Activated CD4-positive, alpha-beta T cell treated with anti-CD3 and anti-CD28 coated beads, Interleukin-2, amount 50 U/mL, for 48 hours (primary cell): ENCODE measurements at places on chromosomes 11 and 22.

DNA sequence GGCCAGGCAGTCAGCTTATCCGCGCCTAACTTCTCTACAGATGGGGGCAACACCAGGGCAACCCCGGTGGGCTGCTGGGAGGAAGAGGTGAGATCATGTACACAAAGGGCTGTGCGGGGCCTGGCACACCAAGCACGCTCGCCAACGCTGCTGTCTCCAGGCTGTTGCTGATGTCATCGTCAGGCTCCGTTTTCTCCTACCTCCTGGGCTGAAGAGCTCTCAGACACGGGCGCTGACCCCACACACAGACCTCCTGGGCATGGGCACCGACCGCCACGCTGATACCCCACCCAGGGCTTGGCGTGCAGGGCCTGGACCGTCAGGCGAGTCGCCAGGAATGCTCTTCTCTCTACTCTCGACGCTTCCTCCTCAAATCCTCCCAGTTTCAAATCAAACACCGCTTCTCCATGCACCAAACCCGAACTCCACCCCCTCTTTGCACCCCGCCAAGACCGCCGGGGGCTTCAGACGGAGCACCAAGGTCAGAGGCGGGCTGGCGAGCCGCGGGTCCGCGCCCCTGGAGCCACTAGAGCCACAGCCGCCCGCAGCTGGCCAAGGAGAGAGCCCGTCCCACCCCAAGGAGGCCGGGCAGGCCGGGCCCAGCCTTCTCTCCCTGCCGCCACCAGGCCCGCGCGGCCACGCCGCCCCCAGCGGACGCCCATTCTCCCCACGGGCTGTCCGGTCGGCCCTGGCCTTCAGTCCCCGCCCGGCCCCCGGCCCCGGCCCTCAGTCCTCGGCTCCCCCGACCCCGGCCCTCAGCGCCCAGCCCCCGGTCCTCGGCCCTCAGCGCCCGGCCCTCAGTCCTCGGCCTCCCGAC, 772 bp downstream of the SBF1 start:
- peak; percentile 56 for DNase-seq

- no peak for DNase-seq
Observed at GRCh38 chr11:118537409-118537980, 6.5 kb downstream of the TMEM25 start.

DNA sequence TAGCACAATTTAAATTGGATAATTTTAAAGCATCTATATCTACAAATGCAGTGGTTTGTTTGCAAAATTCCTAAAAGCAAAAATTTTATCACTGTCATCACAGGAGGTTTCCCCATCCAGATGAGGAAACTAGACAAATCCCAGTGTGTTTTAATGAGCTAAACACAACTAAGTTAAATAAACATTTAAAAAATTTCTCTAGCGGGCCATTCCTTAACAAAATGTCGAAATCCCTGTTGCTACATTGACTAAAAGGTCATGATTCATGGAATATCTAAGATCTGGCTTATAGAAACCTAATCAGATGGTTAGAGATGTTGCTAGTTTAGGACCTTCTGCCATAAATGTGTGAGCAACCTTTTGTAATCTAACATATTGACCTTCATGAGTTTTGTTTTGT, 107.3 kb upstream of the BDNF start:
- no peak for DNase-seq

DNA sequence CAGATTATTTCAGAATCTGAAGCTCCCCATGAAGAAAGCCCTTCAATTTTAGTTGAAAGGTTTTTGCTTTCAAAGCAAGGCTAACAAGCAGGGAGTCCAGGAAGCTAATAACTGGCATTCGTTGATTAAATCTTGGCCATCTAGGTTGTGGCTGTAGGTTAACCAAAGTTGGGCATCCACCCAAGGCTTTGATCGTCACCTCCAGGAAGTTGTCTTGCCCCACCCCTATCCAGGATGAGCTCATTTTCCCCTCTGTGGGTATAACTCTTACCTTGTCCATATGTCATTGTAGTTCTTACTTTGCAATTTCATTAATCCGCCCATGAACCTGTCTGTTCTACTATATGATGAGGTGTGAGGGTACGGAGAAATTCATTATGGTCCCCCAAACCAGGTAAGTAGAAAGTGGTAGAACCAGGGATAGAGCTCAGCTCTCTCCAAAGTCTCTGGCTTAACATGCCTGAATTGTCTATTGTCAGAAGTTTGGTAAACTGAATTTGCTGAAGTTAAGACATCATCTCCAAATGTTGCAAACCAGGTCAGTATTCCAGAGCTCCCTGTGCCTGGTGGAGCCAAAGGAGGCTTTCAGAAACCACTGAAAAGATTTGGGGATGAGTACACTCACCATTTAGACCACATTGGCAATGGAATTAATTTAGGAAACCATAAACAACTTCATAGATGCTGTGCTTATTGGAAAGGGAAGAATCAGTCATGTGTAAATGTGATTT, 97.1 kb downstream of the CD44 start:
- peak; percentile 74 for DNase-seq

DNA sequence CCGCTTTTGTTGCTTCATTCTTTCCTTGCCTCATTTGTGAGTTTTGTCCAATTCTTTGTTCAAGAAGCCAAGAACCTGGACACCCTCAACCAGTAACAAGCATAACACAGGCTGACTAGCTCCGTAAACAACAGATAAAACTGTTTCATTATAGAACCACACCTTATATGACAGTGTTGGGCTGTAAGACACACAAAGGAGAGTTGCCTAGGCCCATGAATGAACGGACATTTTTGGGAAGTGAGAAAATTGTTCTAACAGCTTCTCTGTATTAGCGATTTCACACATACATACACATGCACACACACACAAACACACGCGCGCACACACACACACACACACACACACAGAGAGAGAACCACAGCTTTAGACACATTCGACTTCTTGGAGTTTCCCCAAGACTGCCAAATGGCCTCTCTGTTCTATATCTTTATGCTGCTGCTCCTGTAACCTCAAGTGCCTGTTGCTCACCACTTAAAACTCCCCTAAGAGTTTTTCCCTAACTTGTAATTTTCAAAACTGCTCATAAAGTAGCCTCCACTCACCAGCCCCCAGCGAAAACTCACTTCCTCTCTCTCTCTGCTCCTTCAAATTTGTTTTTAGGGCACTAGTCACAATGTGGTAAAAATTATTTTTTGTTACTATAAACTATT, 35.9 kb downstream of the CTSC start:
- no peak for DNase-seq

- DNase-seq: no peak
Observed at GRCh38 chr22:24437741-24438328, 10.4 kb downstream of the ADORA2A start.

- DNase-seq: no peak
Observed at GRCh38 chr11:5151713-5152153, 2.8 kb downstream of the OR52A1 start.

DNA sequence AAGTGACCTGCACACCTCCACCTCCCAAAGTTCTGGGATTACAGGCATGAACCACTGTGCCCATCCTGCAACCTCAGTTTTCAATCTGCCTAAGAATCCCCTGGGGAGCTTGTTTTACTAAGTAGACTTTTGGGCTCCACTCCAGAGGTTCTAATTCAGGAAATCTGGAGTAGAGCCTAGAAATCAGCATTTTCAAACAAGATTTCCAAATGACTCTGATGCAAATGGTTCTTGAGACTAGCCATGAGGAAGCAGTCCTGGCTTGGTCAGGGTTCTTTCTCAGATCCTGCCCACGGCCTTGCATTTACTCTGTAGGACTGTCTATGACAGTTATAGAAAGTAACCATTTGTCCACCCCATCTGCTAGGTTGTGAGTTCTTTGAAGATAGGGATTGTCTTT, 1.6 kb upstream of the KCNE3 start:
- no peak for DNase-seq

- DNase-seq: no peak
Observed at GRCh38 chr11:95232666-95233065, 1.7 kb upstream of the SESN3 start.

GRCh38 chr11:68958211-68958610, 22.6 kb downstream of the MRGPRD start:
- no peak for DNase-seq

DNA sequence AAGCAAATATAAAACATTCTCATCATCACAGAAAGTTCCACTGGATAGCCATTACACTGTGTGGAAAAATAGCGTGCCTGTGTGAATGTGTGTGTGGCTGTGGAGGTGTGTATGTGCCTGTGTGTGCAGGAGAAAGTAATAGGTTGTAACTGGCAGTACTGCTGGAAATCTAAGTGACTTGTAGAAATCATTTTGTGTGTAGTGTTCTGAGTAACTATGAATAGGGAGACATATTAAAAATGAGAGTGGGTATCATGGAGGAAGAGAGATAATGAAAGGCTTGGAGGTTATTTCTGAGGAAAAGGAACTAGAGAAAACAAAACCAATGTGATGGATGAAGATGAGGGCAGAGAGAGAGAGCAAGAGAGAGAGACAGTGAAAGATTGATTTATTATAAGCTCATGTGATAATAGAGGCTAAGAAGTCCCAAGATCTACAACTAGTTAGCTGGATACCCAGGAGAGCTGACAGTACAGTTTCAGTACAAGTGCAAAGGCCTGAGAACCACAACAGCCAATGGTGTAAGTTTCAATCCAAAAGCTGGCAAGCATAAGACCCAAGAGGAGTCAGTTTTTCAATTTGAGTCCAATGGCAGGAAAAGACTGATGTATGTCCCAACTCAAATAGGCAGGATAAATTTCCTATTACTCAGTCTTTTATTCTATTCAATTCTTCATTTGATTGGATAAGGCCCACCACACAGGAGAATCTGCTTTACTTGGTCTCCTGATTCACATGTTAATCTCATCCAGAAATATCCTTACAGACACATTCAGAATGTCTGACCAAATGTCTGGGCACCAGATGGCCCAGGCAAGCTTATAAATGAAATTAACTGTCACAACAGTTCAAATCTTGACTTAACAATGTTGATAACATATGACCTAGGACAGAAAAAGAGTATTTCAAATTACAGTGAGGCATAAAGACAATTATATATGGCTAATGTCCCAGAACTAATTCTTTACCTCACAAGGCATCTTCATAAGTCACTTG, 14.9 kb downstream of the KBTBD3 start:
- no peak for DNase-seq

DNA sequence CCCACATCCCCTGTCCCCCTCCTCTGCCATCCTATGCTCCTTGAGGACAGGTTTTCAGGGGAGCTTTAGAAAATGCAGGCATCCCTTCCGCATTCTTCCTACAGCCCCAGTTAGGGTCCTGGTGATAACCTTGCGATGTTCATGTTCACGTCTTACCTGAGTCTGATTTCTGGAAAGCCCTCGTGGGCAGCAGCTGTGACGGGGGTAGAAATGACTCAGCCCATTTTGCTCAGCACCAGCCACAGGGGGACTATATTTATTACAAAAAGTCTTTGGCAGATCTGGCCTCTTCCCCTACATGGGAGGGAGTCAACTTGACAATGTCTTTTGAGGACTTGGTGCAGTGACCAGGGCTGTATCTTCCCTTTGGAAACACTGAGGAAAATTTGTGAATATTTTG, 12.3 kb downstream of the PKNOX2 start:
- DNase-seq: no peak

DNA sequence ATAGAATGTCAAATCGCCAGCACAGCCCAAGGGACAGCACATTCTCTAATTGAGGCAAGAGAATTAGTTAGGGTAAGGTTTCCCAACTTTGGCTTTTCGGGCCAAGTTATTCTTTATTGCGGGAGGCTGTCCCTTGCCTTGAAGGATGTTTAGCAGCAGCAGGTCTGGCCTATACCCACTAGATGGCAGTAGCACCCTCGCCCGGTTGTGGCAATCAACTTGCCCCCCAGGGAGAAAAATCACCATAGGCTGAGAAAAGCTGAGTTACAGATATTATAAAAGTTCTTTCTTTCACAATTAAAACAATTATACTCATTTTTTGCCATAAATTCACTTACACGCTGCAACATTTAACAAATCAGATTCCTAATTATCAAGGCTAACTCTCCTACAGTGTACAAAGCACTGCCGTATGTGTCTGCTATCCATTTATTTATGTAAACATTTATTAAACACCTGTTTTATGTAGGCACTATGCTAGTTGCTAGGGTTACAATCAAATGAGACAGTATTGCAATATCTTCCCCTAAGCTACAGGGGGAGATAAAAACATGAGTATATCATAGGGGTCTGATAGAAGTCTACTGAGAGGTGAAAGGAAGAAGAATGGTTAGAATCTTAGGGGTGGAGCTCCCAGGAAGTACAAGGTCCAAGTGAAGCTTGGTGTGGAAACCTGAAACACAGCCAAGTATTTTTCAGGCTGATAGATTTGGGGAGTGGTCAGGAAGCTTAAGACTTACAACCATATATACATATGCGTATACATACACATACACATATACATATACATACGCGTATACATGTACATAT, 452.3 kb downstream of the RAB38 start:
- peak; percentile 4 for DNase-seq

DNA sequence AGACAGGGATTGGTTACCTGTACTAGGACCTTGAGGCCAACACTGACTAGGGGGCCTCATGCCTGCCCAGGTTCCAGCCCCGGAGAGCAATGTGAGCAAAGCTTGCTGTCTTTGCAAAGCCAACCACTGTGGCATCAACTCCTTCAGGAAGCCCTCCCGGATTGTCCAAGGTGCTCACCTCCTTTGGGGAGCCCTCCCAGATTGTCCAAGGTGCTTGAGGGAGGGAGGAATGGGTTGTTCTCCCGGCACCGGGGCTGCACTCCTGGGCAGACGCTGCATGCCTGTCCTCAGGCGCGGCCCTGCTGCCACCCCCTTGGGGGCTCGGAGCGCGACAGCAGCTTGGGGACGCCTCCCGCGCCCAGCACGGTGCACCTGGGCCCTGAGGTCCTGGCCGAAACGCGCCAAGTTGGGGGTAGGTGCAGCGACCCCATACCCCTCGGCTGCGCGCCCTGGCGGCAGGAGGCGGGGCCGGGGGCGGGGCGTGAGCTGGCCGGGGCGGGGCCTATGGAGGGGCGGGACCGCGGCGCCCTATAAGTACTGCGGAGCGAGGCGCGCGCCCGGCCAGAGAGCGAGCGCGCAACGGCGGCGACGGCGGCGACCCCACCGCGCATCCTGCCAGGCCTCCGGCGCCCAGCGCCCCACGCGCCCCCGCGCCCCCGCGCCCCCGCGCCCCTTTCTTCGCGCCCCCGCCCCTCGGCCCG, at the start of gene CD81:
TSS of gene CD81 (plus strand) at position 560 of the 701 bp plus-strand sequence. CDS start 240 bp downstream, outside the sequence.
- DNase-seq: peak; percentile 58

GRCh38 chr22:20422271-20423007, 15.2 kb downstream of the SCARF2 start:
- DNase-seq: no peak

DNA sequence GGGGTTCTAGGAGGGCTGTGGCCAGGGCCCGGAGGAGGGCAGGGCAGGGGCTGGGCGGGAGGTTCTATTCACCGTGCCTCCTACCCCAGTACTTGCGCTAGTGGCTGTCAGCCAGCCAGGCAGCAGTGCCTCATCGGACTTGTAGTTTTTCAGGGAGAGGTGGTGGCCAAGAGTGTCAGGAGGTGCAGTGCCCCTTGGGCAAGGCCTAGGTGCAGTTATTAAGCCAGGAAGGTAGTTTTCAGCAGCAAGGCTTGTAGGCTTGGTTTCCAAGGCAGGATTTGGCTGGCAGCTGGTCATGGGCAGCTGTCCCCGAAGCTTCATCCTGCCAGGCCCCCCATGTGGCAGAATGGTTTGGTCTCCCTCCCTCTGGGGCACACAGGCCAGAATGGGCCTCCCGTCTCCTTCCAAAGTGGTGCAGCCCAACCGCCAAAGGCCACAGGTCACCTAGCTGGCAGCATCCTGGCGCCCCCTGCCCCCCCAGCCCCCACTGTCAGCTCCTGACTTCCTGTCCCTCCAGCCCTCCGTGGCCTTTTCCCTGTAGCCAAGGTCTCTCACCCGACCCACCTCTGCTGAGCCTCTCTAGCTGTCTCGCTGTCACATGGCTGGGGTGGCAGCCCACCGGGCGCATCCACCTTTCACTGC, 8.5 kb downstream of the CCDC88B start:
- no peak for DNase-seq
